ENCODE measurements at places on chromosomes 7 and 10.

- DNase-seq: no peak
These were observed 63.5 kb upstream of the EGFR start for GRCh38 chr7:54955296-54955695.

DNA sequence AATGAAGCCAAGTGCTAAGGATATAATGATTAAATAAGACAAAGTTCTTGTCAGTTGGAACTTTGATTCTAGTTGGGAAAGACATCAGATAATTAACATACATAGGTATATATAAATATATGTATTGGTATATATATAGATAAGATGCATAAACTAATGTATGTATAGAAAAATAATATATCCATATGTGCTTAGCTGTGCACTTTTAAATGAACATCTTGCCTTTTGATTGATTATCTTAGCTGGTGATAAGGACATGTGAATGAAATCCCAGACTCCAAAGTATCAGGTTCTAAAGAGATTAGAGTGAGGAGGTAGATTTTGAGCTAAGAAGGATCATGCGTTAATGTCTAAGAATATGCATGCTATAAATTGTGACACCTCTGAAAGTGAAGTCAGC lies 357.6 kb downstream of the GFRA1 start:
- DNase-seq: no peak

DNA sequence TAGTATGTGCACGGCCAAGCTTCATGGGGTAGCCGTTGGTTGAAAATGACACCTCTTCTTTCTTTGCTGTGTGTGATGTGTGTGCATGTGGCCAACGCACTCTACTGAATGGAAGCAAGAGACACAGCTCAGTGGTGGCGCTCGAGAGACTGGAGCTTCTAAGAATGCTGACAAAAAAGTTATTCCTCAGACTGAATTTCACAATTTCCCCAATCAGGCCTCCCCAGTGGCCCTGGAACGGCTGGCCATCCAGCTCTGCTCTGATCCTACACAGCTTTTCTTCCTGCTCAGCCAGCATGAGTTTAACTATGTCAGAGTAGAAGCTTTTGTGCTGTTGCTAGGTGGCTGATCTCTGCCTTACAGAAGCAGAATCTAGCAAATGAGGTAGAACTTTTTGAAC lies 186.7 kb upstream of the PLXDC2 start:
- no peak for DNase-seq

DNA sequence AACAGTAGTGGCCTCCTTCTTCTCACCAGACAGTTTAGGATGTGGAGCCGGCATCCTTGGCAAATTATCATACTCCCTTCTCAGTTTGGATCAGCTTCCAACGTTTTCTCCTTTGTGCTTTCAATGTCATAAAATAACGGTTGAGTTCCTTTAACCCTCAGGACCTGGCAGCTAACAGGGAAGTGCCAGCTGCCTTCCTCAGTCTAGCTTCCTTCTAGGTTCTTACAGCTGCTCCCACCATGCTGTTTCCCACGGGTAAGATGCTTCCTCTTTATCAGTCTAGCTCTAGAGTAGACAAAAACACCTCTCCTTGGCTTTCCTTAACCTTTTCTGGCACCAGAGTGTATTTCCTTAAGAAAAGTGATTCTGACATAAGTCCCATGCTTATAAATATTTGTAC lies 33.2 kb downstream of the BLVRA start:
- no peak for DNase-seq

- DNase-seq: no peak
These were observed 8.0 kb downstream of the PSD start for GRCh38 chr10:102410429-102411073.

GRCh38 chr10:79562135-79562756 lies 2.0 kb upstream of the SFTPA2 start:
- DNase-seq: no peak
